ENCODE measurements at places on chromosomes 5 and 9.

GRCh38 chr5:36950586-36951457, 74.3 kb downstream of the NIPBL start:
- no peak for DNase-seq

GRCh38 chr5:144139586-144139985, 30.9 kb downstream of the YIPF5 start:
- no peak for DNase-seq

GRCh38 chr9:126211441-126212074, 115.1 kb upstream of the MVB12B start:
- no peak for DNase-seq

- DNase-seq = no peak
Observed at GRCh38 chr5:102691434-102691833, 63.7 kb upstream of the PAM start.

- DNase-seq = no peak
Observed at GRCh38 chr9:69768716-69769115, 8.9 kb upstream of the PTAR1 start.

- no peak for DNase-seq
Observed at GRCh38 chr9:113350107-113350661, 843 bp downstream of the BSPRY start.

DNA sequence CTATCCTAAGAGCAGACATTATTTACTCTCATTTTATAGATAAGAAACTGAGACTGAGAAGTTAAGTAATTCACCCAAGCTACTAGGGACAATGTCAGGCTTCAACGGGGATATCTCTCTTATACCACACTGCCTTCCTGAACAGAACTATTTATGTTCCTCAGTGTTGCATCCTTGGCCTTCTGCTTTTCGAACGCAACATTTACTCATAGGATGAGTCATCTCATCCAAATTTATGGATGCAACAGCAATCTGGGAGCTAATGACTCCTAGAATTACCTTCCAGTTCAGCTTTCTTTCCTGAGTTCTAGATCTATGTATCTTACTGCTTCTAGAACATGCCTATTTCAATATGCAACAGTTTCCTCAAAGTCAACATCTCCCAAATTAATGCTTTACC, 103.6 kb upstream of the PAM start:
- no peak for DNase-seq

- no peak for DNase-seq
Observed at GRCh38 chr5:112787261-112787660, 49.6 kb downstream of the APC start.

GRCh38 chr9:83420486-83420885, 117.7 kb downstream of the FRMD3 start:
- DNase-seq = no peak

GRCh38 chr5:176381979-176382378, 6.4 kb downstream of the NOP16 start:
- no peak for DNase-seq

- DNase-seq = no peak
Observed at GRCh38 chr5:22708770-22709328, 144.3 kb downstream of the CDH12 start.

DNA sequence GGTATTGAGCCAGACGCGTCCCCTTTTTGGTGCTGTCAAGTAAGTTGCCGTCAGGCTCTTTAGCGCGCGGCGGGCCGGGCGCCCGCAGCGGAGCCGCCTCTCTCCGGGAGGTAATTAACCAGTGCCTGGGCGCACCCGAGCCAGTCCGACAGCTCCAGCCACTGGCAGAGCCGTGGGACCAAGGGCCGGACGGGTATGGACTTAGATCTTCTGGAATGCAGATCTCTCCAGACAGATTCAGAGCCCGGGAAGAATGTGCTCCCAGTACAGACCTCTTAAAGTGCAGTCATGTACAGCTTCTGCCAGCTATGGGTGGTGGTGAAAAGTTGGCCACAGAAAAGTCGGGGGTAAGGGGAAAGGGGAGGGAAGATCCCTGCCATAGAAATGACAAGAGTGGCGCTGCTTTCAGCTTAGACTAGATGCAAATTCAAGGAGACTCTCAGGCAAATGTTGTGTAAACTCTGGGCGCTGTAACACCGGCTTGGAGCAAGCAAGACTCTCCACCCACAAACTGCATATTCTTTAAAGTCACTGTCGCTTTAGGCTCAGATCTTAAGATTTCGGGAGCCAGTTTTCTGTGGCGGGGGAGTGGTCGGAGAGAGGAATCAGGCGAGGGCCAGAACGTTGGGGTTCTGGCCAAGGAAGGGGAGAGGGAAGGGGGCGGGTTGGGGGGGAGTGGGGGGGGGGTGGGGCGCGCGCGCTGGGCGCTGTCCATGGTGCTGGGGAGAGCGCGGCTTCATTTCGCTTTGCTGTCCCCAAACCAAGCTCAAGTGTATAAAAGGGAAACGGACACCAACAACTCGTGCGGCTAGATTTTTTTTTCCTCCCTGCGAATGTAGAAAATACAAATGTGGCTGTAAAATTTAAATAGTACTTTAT, 29.2 kb downstream of the NR2F1 start:
- no peak for DNase-seq

DNA sequence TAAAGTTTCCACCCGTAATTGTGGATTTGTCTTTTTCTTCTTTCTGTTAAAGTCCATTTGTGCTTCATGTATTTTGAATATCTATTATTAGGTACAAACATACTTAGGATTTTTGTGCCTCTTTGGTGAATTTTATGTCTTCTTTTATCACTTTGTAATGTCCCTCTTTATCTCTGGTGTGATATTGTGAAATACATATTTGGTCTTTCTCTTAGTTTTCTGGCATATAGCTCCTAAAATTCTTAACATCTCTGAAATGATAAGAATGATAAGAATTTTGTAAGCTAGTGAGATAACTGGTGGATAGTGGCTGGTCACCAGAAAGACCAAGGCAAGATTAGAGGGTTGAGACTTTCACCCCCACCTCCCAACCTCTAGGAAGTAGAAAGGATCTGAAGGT, 111.1 kb downstream of the KCTD16 start:
- no peak for DNase-seq

DNA sequence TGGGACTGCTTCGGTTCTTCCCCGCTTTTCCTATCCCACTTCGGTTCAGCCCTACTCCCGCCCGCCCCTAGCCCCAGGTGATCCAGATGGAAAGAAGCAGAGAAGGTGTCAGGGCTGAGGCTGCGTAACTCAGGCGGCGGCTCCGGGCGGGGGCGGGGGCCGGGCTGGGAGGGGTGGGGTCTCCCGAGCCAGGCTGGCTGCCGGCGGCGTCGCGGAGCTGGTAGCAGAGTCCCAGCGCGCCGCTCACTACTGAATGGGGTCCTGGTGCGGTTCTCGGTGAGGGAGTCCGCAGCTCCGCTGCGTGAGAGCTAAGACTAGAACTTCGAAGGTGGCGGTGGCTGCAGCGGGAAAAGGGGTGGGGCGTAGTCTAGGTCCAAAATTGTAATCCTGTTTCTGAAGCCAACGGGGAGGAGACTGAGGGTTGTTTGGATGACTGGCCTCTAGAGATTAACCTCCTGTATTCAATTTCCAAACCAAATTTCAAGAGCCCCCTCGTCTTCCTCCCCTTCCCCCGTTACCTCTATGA, 1.4 kb downstream of the PRR16 start:
- no peak for DNase-seq

- no peak for DNase-seq
Observed at GRCh38 chr9:93276973-93277372, 93.0 kb downstream of the WNK2 start.

- DNase-seq = no peak
Observed at GRCh38 chr9:14907360-14907685, 2.9 kb downstream of the FREM1 start.

DNA sequence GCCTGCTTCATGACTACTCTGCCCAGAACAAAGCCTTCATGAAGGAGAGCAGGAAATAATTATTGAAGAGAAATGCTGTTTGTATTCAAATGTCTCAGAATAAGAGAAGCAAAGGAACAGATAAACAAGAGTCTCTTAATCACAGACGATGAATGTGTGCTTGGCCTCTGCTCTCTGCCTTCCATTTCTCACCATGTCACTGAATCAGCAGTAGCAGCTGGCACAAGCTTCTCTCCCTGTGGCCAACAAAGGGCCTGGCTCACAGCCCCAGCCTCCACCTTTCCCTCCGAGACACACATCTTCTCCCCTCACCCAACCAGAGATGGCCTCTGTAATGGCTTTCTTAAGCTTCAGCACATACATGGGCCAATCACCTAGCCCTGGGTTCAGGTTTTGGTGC, 128.1 kb upstream of the SLIT3 start:
- no peak for DNase-seq

DNA sequence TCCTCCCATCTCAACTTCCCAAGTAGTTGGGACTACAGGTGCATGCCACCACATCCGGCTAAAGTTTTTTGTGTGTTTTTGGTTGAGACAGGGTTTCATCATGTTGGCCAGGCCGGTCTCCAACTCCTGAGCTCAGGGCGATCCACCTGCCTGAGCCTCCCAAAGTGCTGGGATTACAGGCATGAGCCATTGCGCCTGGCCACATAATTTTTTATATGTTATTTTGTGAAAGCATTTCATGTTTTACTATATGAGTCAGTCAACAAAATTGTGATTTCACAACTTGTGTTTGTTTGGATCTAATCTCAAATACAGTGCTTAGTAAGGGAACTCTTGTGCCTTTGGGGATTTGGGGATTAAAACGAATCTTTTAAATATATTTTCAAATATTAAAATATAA, 20.0 kb upstream of the FAM120AOS start:
- no peak for DNase-seq

GRCh38 chr5:62719061-62719720, 140.6 kb downstream of the LRRC70 start:
- no peak for DNase-seq

GRCh38 chr9:134960701-134961181, 43.0 kb upstream of the FCN1 start:
- no peak for DNase-seq

DNA sequence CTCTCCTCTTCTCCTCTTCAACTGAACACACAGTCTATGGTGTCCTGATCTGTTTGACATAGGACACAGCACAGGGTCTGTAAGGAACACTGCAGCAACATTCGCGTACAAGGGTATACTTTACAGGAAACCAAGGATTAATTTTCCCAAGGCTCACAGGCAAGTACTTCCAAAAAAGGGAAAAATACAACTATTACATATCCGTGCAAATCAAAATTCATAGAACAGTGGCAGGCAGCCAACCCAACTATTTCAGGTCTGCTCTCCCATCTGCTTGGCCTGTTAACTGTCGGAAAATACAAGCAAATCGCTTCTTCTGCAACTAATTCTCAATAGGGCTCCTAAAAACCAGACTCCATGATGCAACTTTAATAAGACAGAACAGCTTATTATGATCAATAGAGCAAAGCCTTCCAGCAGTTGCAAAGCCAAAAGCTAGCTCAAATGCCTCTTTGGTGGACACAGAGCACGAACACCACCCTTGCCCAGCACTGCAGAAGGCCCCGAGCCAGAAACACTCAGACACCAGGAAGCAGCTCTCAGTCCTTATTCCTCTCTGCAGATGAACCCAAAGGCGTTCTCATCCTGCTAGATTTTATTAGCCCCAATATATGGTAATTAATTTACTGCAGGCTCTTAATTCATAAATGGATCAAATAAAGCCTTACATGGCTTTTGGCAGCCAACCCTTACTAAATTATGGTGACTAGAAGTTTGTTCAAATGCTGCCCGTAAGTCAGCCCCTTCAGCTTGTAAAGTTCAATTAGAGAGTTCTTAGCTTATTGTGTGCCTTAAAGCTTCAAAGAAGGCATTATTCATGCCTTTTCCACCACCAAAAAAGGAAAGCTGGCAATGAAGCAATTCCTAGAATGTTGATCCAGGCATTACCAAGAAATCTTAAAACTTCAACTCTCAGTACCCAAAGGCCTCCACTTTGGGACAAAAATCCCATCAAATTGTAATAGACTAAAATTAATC, 68.8 kb downstream of the ZNF608 start:
- DNase-seq = no peak

- DNase-seq = no peak
Observed at GRCh38 chr5:175920231-175920811, 47.8 kb downstream of the THOC3 start.

GRCh38 chr5:9059920-9060691, 485.8 kb downstream of the SEMA5A start:
- no peak for DNase-seq

- no peak for DNase-seq
Observed at GRCh38 chr5:34587355-34588241, 68.5 kb upstream of the RAI14 start.

GRCh38 chr9:97545486-97545885, 44.0 kb downstream of the TMOD1 start:
- no peak for DNase-seq

GRCh38 chr5:139557811-139558210, 3.3 kb upstream of the UBE2D2 start:
- DNase-seq = no peak

DNA sequence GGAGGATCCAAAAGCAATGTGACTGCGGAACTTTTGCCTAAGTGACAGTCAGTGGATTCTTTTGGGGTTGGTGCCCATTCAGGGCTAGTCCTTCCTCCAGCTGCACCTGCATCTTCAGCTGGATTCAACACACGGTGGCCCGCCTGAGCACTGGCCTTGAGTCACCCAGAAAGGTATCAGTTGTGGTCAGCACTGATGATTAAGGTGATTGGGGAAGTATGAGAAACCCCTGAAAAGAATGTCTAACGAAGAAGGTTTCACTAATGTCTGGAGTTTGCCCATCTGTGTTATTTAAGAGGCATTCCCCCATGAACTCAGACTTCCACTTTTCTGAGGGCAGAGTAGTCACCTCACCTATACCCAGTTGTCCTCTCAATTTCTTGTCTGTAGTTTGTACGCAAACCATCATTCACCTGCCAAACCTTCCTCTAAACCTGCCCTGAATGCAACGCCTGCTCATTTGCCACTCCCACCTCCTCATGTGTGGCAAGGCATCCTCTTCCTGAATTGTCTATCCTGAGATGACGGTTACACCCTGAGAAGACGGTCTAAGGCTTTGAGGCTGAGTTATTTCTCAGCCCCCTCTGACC, 27.2 kb downstream of the CSF2 start:
- DNase-seq = no peak

Measured in stimulated activated CD4-positive, alpha-beta T cell treated with anti-CD3 and anti-CD28 coated beads, Interleukin-2, amount 100 ng/mL, for 4 hours (primary cell).